ENCODE measurements at places on chromosomes 12 and 14.

DNA sequence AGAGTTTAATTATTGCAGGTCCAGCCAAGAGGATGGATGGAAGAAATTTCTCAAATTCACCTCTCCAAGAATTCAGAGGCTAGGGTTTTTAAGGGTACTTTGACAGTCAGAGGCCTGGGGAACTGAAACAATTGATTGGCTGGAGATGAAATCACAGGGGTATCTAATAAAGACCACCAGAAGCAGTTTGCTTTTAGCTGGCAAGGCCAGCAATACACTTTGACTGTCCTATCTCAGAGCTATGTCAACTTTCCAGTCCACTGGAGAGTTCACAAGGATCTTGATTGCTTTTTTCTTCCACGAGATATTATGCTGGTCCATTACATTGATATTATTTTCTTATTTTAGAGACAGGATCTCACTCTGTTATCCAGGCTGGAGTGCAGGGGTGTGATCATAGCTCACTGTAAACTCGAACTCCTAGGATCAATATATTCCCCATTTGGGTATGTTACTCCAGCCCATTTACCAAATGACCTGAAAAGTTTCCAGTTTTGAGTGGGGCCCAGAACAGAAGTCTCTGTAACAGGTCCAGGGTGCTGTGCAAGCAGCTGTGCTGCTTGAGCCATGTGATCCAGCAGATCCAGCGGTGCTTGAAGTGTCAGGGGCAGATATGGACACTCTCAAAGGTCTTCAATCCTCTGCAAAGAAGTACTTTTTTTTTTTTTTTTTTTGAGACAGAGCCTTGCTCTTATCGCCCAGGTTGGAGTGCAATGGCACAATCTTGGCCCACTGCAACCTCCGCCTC lies 17.2 kb upstream of the ATF7 start:
- DNase-seq: no peak

- DNase-seq: no peak
Observed at GRCh38 chr14:77206261-77206824, 24.7 kb downstream of the TMEM63C start.

DNA sequence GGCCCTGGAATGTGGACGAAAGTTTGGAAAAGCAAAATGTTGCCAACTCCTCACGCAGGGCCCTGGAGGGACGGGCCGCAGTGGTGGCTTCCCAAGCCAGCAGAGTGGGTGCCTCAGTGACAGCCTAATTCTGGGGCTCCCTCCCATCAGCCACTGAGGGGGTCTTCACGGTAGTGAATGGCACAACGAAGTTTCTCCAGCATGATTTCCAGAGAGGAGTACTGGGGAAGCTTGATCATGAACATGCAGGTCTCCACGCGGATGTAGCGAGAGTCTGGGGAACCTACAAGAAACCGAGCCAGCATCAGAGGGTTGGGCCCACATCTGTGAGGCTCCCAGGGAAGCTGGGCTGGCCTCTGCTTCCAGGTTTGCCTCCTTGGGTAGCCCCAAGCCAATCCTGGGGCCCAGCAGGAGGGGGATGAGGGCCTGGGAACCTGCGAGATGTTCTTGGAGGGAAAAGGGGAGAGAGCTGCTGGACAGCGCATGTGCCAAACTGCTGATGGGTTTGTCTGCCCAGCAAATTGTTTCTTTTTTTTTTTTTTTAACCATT lies 37.0 kb downstream of the TRAFD1 start:
- DNase-seq: no peak

- no peak for DNase-seq
Observed at GRCh38 chr14:101234244-101234937, 326.9 kb upstream of the DIO3 start.

DNA sequence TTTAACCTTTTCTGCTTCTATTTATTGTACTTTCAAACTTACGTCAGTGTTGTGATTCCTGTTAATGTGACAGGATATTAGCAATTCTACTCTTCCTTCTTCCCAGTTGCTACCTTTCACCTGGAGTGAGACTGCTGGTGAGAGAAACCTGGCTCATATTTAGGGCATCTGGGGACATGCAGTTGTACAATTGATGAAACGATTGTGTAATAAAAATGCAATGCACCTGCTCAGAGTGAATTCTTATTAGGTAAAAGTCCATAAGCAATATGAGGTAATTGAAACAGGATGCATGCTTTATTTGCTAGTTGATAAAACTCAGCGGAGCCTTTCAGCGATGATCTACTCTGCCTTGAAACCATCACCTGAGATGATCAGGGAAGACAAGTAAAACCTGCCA lies 116.1 kb upstream of the FBXO33 start:
- no peak for DNase-seq

- DNase-seq: no peak
Observed at GRCh38 chr14:67963960-67964812, 144.6 kb downstream of the RAD51B start.

- no peak for DNase-seq
Observed at GRCh38 chr12:568486-568885, 94.8 kb downstream of the NINJ2 start.

DNA sequence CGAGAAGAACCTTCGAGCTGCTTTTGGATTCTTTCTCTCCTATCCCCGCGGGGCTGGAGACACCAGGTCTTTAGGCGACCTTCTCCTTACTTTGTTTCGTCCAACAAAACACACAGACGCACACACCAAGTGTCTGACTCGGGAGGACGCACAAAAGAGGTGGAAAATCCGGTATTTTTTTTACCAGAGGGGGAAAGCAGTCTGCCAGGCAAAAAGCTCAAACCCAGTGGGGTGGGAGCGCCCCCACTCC lies 2.1 kb downstream of the SIX4 start:
- peak; percentile 29 for DNase-seq

DNA sequence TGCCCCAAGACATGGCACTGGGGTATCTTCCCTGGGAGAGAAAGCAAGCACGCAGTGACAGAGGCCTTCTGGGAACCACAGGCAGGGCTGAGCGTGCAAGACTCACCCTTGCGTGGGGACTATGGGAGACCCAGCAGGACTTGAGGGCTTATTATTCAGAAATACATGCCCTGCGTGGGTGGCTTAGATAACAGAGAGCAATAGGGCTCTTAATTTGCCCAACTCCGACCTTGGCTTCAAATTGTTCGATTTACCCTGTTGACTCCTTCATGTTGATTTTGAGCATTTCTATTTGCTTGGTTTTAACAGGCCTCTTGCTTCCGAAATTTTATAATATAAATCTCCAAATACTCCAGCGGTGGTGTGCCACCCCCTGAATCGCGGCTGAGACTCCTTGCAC lies 5.1 kb upstream of the SERPINA1 start:
- DNase-seq: no peak

- DNase-seq: no peak
Observed at GRCh38 chr12:33596061-33596460, 156.4 kb upstream of the SYT10 start.

- peak; percentile 41 for DNase-seq
Observed at GRCh38 chr14:65352964-65353530, 59.5 kb upstream of the FUT8 start.

GRCh38 chr14:99515301-99516155 lies 34.3 kb downstream of the CCNK start:
- no peak for DNase-seq

DNA sequence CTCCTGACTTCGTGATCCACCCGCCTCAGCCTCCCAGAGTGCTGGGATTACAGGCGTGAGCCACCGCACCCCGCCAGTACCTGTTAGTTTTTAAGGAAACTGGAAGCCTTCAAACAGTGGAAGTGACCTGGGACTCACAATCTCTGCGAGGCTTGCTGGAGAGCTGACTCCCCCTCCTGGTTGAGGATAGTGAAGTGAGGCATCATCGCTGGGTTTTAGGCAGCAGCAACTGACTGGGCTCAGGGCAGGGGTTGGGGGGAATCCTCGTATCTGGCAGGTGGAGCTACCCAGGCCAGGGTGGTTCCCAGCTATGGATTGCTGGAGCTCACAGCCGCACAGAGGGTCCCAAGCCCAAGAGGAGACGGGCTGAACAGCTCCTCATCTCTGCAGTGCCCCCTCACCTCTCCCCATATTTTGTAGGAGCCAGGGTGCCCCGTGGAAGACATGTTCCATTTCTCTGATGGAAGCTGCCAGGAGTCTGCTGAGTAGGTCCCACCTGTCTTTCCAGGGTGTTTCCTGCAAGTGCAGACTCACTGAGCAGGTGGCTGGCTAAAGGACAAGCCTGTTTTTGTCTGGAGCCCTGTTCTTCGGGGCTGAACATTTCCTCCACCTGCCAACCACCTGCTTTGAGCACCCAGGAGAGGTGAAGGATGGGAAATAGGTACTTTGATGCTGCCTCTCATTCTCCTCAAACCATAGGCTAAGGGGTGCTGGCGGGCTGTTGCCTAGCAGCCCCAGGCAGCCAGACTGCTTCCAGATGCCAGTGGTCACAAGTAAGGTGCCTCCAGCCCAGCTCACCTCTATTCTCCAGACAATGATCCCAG lies 3.1 kb downstream of the AVIL start:
- no peak for DNase-seq

DNA sequence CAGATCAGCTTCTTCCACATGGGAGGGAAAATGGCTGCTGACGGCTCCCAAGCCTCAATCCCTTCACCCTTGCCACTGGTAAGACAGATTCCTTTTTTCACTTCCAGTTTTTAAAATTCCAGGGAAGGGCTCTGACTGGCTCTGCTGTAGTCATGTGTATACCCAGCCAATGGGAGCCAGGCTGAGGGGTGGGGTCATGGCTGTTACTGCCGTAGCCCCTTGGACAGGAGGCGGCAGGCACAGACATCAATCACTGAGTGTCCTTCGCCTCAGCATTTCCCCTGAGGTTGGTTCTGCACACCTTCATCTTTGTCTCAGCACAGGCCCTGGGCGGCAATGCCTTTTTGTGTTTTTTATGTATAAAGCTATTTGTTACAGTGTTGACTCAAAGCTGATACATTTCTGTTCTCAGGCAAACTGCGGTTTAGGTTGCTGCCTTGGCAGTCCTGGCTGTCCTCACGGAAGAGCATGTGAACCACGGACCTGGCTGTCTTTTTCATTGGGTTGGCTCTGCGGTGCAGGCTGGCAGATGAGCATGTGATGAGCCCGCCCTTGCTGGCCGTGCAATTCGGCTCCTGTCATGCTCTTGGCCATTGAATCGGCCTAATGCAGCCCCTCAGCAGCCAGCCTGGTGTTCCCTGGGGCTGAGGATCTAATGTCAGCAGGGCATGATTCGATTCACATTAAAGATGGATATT lies 74.3 kb downstream of the PPM1A start:
- no peak for DNase-seq

DNA sequence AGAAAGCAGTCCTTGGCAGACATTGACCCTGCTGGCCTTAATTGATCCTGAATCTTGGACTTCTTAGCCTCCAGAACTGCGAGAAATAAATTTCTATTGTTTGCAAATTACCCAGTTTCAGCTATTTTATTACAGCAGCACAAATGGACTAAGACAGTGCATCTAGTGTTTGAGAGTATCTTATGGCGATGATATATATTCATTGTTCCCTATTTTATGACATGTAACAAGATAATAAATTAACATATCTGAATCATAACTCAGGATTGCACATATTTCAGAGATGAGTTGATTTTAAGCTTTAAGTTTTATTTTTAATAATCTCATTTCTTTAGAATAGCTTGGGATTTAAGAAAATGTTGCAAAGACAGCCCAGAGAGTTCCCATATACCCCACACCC lies 167.4 kb upstream of the FOXG1 start:
- DNase-seq: no peak

DNA sequence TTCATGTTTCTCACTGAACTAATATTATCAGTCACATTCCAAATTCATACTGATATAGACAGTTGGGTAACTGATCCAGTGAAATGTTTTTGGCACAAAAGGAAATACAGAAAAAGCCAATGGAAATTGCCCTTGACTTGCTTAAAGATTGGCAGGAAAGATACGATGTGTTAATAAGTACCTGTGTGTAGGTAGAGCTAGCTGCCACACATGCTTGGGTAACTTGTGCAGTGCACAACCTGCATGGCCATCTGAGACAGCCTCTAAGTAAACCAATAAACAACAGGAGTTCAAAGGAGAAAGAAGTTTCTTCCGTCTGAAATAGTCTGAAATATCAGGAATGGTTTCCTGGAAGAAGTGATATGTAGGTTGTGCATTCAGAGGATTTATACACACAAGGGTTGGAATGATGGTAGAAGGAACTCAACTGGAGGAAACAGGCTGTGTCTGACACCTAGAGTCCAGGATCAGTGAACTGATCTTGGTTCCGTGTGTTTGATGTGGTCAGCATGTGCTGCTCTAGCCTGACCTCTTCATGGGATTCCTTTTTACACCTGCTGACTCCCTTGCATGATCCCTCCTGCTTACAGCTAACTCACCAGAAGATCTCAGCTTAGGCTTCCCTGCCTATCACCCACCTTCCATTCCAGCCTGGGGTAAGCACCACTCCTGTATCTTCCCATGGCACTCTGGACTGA lies 81.4 kb upstream of the KRR1 start:
- no peak for DNase-seq

GRCh38 chr12:105978276-105978675 lies 160.5 kb downstream of the NUAK1 start:
- DNase-seq: no peak

GRCh38 chr12:100120355-100120754 lies 22.3 kb downstream of the BLTP3B start:
- DNase-seq: no peak

GRCh38 chr12:14982562-14982961 lies 9.7 kb downstream of the PDE6H start:
- DNase-seq: no peak

- no peak for DNase-seq
Observed at GRCh38 chr14:81295958-81296923, 75.5 kb upstream of the GTF2A1 start.

GRCh38 chr12:46089414-46090162 lies 99.2 kb upstream of the SCAF11 start:
- no peak for DNase-seq

GRCh38 chr12:108611884-108612415 lies 14.1 kb upstream of the TMEM119 start:
- peak; percentile 77 for DNase-seq

DNA sequence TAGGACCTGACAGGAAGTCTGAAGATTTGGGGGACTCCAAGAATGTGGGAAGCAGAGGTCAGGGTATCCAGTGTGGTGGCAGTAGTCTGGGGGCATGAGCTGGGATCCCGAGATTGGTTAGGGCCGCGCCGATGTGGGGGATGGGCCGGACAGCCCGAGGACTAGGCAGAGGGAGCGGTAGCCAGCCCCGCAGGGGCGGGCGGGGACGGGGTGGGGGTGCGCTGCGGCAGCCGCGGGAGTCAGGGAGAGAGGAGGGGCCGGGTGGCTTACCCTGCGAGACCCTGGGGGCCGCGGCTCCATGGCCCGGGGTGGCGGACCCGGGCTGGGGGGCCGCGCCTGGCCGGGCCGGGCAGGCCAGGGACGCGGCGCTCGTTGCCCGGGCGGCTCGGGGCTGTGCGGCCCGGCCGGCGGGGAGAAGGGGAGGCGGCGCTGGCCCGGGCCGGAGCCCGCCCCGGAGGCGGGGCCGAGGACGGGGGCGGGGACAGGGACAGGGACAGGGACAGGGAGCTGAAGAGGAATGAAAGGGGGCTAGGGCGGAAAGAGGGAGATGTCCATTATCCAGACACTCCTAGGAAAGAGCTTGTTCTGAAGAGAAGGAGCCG lies 5.6 kb downstream of the ZNF385A start:
- DNase-seq: no peak

- DNase-seq: no peak
Observed at GRCh38 chr12:113244047-113244460, 22.8 kb downstream of the TPCN1 start.
